ENCODE measurements at places on chromosomes 1 and 21.

- DNase-seq = no peak
Measured at GRCh38 chr1:86718786-86719185, 14.4 kb downstream of the SH3GLB1 start.

- DNase-seq = peak; percentile 46
Measured at GRCh38 chr1:27436204-27437159, 44.1 kb downstream of the GPR3 start.

DNA sequence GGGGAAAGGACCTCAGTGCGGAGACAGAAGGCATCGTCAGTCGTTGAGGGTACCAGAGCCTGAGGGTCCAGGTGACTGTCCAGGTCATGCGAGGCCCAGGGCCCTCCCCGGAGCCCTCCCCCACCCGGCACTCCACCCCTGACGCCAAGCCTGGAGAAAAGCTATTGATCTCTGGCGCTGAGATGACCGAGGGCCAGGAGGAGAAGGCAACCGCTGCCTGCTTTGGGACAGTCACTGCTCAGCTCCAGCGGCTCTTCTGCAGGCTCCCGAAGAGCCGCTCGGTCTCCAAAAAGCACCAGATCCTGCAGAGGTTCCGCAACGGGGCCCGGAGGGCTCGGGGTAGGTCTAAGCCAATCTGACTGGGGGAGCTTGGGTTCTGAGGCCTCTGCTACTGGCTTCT is 10.9 kb downstream of the RASSF5 start:
- no peak for DNase-seq

DNA sequence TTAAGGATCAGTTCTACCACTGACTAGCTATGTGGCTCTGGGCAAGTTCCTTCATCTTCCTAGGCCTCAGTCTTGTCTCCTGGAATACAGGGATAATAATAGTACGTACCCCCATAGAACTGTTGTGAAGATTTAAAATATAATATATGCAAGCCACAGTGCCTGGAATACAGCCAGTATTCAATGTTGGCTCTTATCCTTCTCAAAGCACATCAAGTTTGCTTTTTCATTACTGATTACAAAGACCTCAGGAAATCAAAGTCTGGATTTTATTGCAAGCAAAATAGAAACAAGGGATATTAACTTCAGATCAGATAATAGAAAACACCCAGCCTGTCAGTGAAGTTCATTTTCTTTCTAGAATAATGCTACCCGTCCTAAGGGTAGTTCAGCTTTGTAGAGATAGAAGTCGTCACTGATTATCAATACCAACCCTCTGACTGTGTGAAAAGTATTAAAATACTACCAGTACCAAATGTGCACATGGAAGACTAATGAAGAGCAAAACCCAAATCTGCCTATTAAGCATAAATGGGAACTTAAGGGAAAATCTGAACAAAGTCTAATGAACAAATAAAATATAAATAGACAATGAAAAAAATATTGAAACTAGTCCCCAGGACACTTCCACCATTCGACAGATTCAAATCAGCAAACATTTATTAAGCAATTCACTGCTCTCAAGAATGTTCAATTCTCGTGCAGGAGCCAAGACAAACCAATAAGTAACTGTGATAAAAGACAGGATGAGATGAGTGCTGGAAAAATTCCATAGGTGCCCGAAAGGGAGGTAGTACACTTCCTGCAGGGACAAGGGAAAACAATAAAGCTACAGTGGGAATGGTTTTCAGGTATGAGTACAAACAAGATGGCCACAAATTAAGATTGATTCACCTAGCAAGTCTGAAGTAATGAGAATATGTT is 206.2 kb downstream of the SMYD3 start:
- DNase-seq = no peak

GRCh38 chr21:27807596-27807995 is 840.7 kb upstream of the ADAMTS5 start:
- DNase-seq = peak; percentile 71

GRCh38 chr1:41813755-41814745 is 104.7 kb downstream of the HIVEP3 start:
- DNase-seq = no peak

DNA sequence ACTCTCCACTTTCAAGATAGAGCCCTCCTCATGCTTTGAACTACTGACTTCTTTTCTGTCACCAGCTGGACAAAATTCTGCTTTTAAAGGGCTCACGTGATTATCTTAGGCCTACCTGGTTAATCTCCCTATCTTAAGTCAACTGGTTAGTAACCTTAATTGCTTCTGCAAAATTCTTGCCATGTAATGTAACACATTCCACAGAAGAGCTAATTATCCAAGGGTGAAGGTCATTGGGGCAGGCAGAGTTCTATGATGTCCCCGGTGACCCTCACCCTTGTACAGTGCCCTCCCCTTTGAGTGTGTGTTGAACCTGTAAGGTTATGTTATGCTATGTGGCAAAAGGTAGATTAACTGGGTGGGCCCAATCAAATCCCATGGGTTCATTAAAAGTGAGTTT is 25.2 kb upstream of the FOXE3 start:
- DNase-seq = no peak

- no peak for DNase-seq
Measured at GRCh38 chr1:12537294-12537693, 80.7 kb downstream of the DHRS3 start.
